Fibroblast of upper back skin (primary cell): ENCODE measurements at places on chromosomes 6 and 20.

- DNase-seq = no peak
Observed at GRCh38 chr20:20366551-20366875, 1.4 kb upstream of the INSM1 start.

DNA sequence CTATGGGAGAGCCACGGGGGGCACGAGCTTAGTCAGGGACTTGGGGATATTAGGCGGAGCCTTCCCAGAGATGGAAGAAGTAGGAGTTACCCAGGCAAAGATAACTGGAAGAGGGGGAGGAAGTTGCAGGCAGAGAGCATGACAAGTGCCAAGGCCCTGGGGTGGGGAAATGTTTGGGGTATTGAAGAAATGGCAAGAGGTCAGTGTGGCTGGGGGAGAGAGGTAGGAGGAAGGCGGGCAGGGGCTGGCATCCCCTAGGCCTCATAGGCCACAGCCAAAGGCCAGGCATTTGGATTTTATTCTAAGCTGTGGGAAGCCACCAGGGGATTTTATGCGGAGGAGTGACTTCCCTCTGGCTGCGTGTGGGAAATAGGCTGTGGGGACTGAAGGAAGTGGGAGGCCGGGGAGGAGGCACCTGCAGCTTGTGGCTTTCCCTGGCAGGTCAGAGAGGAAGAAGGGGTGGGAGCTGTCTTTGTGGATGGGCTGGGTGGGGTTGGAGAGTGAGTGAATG is 22.7 kb downstream of the SNAI1 start:
- DNase-seq = no peak

- DNase-seq = no peak
Observed at GRCh38 chr20:63171991-63172390, 43.9 kb downstream of the YTHDF1 start.

GRCh38 chr6:39314273-39314795 is at the start of gene KCNK17:
Gene KCNK17, minus strand, starts transcription at chr6:39314419. Its CDS starts 99 bp downstream, at chr6:39314320.
- no peak for DNase-seq

- DNase-seq = no peak
Observed at GRCh38 chr6:25133568-25133967, 145.6 kb upstream of the CARMIL1 start.

DNA sequence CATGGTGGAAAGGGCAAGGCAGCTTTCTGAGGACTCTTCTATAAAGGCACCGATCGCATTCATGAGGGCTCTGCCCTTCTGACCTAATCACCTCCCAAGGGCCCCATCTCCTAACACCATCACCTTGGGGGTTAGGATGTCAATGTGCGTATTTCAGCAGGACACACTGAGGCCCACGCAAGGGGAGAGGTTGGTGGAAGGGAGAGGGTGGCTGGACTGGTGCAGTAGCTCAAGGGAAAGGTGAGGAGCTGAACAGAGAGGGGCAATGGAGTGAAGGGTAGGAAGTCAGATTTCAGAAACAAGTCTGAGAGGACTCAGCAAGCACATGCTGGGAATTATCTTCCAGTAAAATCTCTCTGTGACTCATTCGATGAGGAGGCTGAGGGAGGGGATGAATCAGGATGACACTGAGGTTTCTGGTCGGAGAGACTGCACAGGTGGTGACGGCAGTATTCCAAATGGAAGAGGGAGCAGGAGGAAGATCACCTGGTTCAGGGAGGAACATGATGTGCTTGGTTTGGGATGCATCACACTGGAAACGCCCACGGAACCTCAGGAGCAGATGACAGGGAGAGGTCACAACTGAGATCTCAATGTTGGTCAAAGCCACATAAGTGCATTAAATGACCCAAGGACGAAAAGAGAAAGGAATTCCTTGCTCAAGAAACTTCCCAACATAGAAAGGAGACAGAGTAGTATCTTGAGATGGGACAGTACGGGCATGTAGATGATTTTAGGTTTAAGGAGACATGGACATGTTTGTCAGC is 67.1 kb downstream of the TFAP2A start:
- no peak for DNase-seq

- peak; percentile 60 for DNase-seq
Observed at GRCh38 chr6:85015396-85015990, 251.1 kb upstream of the TBX18 start.

- DNase-seq = peak; percentile 42
Observed at GRCh38 chr20:20593447-20594170, 118.8 kb downstream of the RALGAPA2 start.

- DNase-seq = no peak
Observed at GRCh38 chr6:68735866-68736265, 100.8 kb downstream of the ADGRB3 start.

- DNase-seq = no peak
Observed at GRCh38 chr20:60116128-60116909, 158.1 kb downstream of the CDH26 start.

GRCh38 chr6:119446115-119446554 is 96.6 kb upstream of the MAN1A1 start:
- DNase-seq = peak; percentile 85

- no peak for DNase-seq
Observed at GRCh38 chr20:2606507-2607006, 45.9 kb upstream of the NOP56 start.

DNA sequence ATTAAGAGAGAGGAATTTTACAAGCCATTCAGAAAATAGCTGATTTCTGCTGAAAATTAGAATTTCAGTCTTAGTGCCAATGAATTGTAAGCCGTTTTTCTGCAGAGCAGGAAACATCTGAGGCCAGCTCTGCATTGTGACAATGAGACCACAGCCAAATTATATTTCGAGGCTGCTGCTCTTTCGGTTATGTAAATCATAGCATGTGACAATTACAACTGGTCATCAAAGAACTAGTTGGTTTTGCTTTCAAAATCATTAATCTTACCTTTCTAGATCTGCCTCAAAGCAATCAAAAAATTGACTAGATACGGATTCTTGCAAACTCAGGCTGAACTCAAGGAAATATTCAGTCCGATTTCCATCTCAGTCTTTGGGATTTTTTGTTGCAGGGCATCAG is 33.4 kb upstream of the INSM1 start:
- DNase-seq = no peak

GRCh38 chr6:53236241-53236640 is 87.6 kb upstream of the GCM1 start:
- no peak for DNase-seq

DNA sequence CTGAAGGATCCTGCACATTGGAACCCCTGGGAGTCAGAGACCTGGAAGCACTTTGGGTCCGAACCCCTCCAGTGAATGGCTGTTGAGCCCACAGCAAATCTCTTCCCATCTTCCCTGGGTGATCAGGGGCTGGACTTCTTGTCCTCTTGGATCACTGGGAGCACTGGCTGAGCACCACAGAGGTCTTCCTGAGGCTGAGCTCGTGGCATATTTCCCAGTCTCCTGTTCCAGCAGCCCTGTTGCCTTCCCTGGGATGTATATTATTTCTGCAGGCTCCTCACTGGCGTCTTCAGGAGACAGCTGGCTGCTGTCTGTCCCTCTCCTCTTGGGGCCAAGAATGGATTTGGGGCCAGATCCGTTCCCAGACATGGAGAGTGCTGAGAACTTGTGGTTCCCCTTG is 43.4 kb downstream of the PTK7 start:
- peak; percentile 35 for DNase-seq

DNA sequence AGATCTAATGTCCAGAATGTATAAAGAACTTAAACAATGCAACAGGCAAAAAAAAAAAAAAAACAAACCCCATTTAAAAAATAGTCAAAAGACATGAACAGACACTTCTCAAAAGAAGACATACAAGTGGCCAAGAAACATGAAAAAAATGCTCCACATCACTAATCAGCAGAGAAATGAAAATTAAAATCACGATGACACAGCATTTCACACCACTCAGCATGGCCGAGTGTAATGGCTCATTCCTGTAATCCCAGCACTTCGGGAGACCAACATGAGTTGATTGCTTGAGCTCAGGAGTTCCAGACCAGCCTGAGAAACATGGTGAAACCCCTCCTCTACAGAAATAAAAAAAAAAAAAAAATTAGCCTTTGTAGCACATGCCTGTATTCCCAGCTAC is 701.4 kb upstream of the NRSN1 start:
- no peak for DNase-seq

GRCh38 chr6:3388786-3389185 is 68.1 kb downstream of the SLC22A23 start:
- no peak for DNase-seq

- no peak for DNase-seq
Observed at GRCh38 chr6:83202031-83202430, 8.9 kb downstream of the RWDD2A start.

GRCh38 chr6:30778001-30778635 is 33.8 kb upstream of the IER3 start:
- no peak for DNase-seq

DNA sequence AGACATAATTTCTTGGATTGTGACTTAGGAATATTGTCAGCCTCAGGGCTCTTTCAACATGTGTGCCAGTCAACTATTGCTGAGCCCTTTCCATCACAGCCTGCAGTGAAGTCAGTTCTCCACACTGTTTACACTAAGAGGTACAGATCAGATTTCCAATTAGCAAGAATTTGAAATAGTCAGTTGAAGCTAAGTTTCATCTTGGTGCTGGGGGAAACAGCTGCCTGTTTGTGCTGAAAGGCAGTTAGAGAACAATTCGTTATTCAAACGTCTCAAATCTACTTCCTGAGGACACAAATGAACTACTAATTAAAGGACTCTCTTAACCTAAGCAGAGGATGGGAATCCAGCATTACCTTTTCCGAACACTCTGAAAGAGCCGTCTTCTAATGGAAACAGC is 25.9 kb downstream of the ADGRF1 start:
- no peak for DNase-seq

DNA sequence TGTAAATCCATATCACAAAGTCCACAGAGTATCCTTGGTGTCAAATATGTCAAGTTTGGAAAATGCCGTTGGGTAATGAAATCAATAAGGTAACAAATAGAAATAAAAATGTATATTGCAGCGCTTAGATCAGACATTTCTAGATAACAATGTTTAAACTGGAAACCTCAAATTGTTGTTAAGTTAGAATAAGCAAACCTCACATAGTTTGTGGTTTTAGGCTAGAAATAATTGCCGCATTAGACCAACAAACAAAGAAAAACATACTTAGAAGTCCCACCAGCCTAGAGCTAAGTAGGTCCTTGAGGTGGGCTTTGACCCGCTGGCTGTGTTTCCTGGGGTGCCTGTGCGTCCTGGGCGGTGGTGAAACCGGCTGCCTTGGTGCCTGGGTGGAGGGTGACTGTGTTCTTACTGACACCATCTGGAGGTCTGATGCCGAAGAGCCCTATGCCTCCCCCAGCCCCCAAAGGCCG is 71.4 kb downstream of the DACT2 start:
- no peak for DNase-seq

DNA sequence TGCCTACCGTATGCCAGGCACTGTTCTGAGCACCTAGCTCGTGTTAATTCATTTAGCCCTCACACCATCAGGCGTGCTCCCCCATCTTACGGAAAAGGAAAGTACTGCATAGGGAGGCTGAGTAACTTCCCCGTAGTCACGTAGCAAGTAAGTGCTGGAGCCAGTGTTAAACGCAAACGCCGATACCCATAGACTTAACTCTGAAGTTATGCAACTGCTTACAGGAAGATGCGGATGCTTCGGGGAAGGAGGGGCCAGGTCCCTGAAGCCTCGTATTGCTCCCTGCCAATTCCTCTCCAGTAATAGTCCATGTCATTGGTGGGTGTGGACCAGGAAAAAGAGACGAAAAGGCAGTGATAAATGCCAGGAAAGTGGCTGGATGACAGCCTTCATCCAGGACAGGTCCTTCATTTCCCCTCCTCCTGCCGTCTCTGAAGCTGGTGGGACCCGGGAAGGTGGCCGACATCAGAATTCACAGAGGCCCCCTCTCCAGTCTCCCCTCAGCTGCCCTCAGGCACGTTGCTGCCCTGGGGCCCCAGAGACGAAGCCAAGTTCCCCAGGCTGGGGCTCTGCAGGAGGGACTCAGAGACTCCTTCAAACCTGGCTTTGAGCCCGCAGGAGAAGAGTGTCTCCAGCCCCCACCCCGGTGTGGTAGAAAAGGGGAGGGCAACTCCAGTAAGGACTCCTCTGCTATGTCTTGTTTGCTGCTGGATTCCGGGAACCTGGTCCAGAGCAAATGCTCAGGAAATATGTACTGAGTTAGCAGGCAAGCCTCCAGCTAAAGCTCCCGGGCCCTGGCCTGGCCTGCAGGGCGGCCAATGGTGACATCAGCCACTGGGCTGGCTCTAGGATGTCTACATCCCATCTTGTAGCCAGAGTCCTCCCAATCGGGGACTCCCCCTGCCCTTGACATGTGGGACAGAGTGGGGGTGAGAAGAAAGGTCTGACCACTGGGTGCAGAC is 37.8 kb downstream of the RAB44 start:
- peak; percentile 88 for DNase-seq

GRCh38 chr6:142932889-142933288 is 12.1 kb downstream of the HIVEP2 start:
- DNase-seq = no peak

- no peak for DNase-seq
Observed at GRCh38 chr20:62045529-62046285, 20.0 kb downstream of the TAF4 start.

GRCh38 chr6:42963855-42964605 is 3.5 kb downstream of the GNMT start:
- DNase-seq = peak; percentile 41
